ENCODE measurements at places on chromosomes 5 and 9. TPM values are rescaled to one million over a fixed set of nuclear protein-coding genes. Genes with fewer than 3 reads are reported as not detected.

Gene SLCO4C1
- 0.10 TPM for total RNA-seq

Gene CPLANE1
- 5.4 TPM for total RNA-seq

- DNase-seq, result no peak
Measured at GRCh38 chr5:150511578-150512367, 3.8 kb downstream of the NDST1 start.

GRCh38 chr5:41636605-41637004 is 126.2 kb upstream of the PLCXD3 start:
- DNase-seq, result no peak

Gene PCDHGA7
- not detected for total RNA-seq

- DNase-seq, result no peak
Measured at GRCh38 chr5:169165052-169165451, 135.9 kb downstream of the SLIT3 start.

DNA sequence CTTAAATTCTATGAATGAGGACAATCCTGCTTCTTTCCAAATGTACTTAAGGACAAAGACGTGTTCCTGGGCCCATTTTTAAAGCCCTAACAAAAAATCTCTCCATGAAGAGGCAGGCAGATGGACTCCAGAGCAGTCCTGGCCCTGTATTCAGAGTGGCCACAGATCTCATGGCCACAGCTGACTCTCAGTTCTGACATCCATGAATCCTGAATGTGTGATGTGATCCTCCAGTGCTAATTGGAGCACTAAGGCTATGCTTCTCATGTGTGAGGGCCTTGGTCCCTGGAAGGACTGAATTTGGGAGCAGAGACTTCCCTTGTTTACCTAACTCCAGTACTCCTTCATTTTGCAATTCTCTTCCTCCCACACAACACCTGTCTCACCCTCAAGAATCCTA is 373.0 kb downstream of the AGTPBP1 start:
- no peak for DNase-seq

GRCh38 chr9:91188719-91189590 is 172.8 kb downstream of the AUH start:
- DNase-seq, result no peak

GRCh38 chr5:149367249-149367971 is 9.6 kb downstream of the PCYOX1L start:
- peak; percentile 59 for DNase-seq

DNA sequence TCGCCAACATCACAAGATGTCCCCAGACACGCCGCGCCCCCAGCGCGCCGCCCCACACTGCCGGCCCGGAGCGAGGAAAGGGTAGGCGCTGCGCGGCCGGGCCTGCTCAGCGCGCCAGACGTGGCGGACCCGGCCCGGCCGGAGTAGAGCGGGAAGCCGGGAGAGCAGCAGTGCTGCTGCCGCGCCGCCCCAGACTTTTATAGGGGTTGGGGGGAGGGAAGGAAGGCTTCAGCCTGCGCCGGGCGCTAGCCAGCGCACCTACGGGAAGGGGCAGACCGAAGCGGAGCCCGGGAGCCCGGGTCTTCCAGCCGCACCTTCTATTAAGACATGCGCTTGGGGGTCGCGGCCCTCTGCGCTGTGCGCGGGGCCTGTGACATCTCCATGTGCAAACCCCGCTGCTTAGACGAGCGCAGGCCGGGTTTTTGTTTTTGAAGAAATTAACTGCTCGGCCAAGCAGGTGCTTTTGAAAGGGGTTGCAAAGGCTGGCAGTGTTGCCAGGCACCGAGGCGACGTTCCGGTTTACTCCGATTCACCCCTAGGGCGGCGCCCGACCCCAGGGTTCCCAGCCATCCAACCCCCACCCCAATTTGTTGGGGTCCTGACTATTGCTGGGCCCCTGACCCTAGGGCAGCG is 353 bp upstream of the PAX5 start:
- DNase-seq, result peak; percentile 52

Gene DPYSL3
- not detected for total RNA-seq

- no peak for DNase-seq
Measured at GRCh38 chr5:134046801-134047686, 42.3 kb upstream of the VDAC1 start.

DNA sequence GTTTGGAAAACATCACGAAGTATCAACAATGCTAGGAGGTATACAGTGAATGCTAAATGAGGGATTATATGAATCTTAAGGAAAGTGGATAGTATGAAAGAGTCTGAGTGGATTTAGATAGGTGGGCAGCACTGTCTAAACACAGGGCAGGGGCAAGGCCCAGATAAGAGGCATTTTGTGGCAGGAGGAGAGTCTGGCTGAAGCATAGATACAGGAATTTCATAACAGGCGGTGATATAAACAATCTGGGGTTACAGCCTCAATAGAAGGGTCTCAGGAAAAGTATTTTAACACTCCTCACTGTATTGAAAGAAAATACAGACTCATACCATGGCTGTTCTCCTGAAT is 96.9 kb downstream of the PLPP1 start:
- no peak for DNase-seq

GRCh38 chr9:129478961-129479630 is 141.8 kb downstream of the C9orf50 start:
- no peak for DNase-seq

GRCh38 chr5:33241802-33242201 is 199.0 kb upstream of the TARS1 start:
- no peak for DNase-seq

GRCh38 chr9:37650873-37651768 is at the start of gene FRMPD1:
FRMPD1 (plus strand) TSS chr9:37650954; CDS start chr9:37692642, 41,688 bp downstream.
- DNase-seq, result peak; percentile 56

GRCh38 chr5:371811-372555 is 50.5 kb downstream of the AHRR start:
- peak; percentile 58 for DNase-seq

GRCh38 chr9:37976714-37977477 is 73.0 kb upstream of the SLC25A51 start:
- no peak for DNase-seq

- DNase-seq, result no peak
Measured at GRCh38 chr9:129183495-129184218, 5.6 kb upstream of the IER5L start.

DNA sequence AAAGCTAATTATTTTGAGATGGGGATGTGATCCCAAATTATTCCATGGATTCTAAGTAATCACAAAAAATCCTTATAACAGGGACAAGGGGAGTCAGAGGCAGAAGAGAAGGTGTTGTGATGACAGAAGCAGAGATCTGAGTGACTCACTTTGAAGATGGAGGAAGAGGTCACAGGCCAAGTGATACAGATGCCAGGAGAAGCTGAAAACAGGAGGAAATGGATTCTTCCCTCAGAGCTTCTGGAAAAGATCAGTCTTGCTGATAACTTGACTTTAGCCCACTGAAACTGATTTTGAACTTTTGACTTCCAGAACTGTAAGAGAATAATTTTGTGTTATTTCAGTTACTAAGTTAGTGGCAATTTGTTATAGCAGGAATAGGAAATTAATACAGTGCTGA is 105.3 kb downstream of the GCNT1 start:
- no peak for DNase-seq

DNA sequence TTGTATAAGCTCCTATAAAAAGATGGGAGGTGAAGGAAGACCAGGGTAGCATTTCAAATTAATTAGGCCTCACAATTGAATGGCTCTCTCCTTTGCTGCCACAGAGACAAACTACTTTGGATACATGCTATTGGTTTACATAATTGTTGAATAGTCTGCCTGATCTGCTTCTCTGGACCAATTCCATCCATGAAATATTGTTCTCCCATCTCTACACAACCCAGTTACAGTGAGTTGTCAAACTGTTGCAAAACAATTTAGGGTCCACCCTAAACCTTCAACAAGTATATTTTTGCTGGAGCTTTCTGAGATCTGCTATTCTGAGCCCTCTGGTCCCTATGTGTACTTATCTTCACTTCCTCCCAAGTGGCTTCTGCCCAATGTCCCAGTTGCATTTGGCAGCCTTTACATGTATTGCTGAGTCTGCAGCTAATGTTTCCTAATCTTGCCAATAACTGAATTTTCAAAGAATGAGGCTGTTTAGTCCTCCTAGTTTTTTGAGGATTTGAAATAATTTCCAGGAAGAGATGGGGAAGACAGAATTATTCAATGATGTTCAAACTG is 38.9 kb downstream of the AGTPBP1 start:
- no peak for DNase-seq

DNA sequence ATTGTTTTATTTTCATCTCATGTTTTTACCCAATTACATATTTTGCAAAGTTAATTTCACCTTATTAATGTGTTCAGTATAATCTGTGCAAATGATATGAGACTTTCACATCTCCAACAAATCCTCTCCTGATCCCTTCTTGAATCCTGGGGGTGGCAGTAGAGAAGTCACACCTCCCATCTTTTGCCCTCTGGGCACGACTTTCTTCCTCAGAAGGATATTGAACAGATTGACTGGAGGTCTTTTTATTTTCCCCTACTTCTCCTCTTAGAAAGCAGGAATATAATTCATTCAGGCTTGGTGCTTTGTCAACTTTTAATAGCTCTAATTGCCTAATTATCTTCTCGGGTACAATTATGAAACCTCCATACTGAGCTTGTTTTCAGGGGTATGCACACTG is 1037.1 kb upstream of the NUDT12 start:
- DNase-seq, result no peak

Gene CFAP157
- not detected for total RNA-seq

GRCh38 chr5:153542536-153542935 is 52.1 kb downstream of the GRIA1 start:
- DNase-seq, result no peak

Gene CDO1
- total RNA-seq, result not detected

Gene NUDT12
- total RNA-seq, result 0.71 TPM

GRCh38 chr9:13929013-13929412 is 384.9 kb downstream of the NFIB start:
- DNase-seq, result no peak

Gene C5orf52
- not detected for total RNA-seq

- DNase-seq, result no peak
Measured at GRCh38 chr5:33300209-33300742, 140.5 kb upstream of the TARS1 start.

DNA sequence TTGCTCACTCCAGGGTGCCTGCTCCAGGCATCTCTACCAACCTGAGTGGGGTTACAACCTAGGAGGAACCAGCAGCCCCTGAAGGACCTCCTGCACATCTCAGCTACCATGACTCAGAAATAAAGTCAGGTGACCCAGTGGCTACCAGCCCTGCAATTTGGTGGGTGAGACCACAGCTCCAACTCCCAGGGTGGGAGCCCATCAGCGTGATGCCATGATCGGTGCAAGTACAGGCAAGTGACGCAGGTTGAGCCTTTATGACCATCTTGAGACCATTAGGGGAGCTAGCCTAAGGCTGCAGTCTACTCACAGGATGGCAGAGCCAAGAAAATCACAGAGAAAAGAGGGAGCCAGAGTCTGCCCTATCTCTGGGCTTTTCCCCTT is 8.6 kb downstream of the SEPTIN8 start:
- no peak for DNase-seq

Gene UQCRQ
- total RNA-seq, result 399 TPM

DNA sequence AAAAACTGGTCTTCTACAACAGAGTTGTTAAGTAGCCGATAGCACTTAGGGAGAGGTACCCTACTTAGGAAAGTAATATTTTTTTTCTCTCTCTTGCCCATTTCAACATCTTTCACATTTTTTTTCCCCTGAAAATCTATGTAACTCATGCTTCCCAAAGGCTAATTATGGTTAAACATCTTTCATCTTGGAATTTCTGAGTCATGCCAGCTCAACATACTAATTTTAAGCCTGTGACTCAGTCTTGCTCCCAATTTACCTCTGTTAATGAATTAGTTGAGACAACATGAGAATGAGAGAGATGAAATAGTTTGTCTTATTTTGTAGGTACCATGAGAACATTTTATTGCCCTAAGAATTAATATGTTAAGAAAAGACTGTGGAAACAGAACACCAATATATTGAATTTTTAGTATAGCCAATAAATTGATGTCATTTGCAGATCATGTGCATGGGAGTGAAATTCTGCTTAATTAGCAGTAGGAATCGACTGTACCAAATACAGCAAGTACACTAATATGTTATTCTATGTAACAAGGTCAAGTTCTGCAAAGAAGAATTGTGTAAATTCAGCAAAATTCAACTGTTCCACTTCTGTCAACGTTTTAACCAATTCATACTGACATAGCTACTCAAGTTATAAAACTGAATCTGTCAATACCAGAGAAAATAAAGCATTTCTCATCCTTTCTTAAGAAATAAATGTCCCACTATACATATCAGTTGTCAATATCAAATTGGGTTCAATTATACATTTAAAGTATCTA is 550.0 kb downstream of the PTPRD start:
- no peak for DNase-seq

DNA sequence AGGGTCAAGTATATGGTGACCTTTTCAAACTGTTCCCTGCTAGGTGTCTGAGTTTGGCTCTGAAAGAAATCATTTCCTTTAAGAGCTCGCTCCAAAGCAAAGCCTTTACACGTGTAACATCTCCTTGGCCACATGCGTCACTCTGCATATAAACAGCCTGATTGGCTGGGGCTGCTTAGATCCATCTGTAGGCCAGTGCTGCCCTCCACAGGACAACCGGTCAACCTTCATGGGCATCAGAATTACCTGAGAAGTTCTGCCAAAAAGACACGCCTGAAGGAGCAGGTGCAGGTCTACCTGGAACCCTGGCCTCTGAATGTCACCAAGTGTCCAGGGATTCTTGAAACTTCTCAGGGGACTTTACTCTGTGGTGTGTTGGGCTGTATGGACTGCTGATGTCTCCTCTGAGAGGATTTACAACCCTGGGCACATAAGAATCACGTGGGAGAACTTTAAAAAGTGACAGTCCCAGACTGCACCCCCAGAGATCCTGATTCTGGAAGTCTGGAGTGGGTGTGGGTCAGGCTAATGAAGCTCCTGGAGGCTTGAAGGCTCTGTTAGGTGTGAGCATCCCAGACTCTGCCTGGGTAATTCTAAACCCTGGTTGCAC is 497.6 kb downstream of the GADD45G start:
- peak; percentile 69 for DNase-seq

Gene LSM11
- 7.8 TPM for total RNA-seq

DNA sequence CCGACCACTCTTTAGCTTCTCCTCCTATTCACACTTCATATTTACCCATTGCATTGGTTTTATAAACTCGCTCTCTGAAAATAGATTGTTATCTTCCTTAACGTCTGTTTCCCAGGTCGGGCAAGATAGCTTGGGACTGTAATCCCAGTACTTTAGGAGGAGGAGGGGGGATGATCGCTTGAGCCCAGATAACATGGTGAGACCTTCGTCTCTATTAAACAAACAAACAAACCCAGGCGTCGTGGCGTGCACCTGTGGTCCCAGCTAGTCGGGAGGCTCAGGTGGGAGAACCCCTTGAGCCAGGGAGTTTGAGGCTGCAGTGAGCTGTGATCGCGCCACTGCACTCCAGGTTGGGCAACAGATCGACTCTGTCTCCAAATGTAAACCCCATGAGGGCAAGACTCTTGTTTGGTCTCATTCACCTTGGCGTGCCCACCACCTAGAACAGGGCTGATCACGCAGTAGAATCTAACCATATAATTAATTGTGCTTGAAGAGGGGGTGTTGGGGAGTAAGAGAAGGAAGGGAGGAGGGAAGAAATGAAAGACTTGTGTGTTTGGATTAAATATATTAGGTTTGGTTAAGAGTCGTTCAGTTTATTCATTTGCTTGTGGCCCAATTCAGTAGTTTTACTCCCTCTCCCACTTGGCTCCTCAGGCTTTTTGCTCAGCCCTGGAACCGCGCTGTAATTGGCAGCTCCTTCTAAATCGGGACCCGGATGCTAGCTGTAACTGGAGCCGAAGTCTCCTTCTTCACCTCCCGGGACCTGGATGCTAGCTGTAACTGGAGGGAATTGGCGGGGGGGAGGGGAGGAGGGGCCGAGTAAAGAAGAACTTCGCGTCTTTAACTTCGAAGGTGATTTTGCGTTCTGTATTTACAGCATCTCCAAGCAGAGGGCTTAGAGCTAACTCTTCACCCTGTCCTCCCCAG is 24.9 kb downstream of the CDKN2A start:
- no peak for DNase-seq
